ENCODE measurements at places on chromosomes 13 and 19.

DNA sequence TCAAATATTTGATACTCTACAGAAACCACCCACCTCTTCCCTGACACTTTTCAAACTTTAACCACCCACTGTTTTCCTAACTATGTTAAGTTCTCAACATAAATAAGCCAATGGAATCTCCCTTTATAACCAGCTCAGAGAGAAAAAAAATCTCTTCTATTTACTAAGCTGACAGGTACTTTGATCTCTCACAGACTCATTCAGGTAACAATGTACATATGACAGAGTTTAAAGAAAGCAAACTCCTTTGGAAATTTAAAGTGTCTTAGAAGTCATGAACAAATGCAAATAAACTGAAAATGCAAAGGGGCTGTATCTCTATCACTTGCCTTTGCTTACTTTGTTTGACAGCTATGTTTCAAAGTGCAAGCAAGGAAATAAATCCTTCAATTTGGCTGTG is 109.3 kb downstream of the KLF12 start:
- DNase-seq = no peak
- peak overlapping the region; percentile 86 for H3K27ac ChIP-seq
- H3K4me3 ChIP-seq = no peak overlapping the region
- H3K27me3 ChIP-seq = no peaks in the 10 kb centered on the region
- peaks cover 38% of the 10 kb centered on the region for H3K36me3 ChIP-seq
- H3K4me1 ChIP-seq = peaks cover 53% of the 10 kb centered on the region

DNA sequence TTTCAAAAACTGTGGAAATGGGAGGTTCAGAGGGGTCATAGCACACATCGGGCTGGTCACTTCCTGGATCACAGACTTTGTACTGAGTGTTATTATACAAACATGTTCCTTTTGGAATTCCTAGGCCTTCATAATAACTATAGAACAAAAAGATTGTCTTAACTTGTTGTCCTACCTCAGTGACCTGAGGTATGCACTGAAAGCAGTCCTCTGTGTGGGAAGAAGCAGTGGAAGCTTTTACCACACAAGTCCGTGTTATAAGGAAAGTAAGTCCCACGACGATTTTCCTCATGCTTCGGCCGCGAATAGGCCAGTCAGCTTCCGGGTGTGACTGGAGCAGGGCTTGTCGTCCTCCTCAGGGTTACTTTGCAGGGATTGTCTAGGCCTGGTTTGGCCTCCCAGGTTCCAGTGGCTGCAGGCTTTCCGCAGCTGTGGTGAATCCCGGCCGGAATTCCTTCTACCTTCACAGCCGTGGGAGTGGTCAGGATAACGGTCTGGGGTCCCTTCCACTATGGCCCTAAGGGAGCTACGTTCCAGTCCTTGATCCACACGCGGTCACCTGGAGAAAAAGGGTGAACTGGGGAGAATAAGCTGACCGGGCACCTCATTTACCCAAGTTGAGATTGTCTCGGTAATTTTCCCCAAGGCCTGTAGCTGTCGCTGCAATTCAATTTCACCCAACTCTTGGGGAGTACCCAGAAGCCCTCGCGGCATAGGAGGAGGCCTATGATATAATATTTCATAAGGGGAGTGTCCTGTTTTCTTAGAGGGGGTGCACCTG is 16.0 kb downstream of the NAPSA start:
- no peak overlapping the region for H3K4me3 ChIP-seq
- no peak for DNase-seq
- H3K27ac ChIP-seq = no peak overlapping the region
- H3K4me1 ChIP-seq = no peaks in the 10 kb centered on the region

DNA sequence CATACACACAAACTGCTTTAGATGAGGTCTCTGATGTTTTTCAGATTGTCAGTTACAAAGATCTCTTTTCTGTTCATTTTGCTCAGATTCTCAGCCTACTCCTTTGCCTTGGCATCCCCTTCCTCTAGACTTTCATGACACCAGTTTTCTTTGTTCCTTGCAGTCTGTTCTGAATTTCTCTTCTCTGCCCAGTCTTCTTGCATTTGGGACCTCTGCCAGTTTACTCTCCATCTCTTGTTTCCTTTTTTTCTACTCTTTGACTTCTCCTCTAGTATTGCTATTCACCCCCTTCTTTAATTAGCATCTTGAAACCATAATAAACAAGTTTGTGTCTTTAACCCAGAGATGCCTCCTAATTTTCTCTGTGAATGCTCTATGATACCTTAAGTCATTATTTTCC is 26.1 kb downstream of the EDNRB start:
- no peak overlapping the region for H3K27ac ChIP-seq
- H3K27me3 ChIP-seq = no peaks in the 10 kb centered on the region
- DNase-seq = no peak
- H3K4me3 ChIP-seq = no peak overlapping the region
- no peaks in the 10 kb centered on the region for H3K4me1 ChIP-seq
- no peaks in the 10 kb centered on the region for H3K36me3 ChIP-seq

DNA sequence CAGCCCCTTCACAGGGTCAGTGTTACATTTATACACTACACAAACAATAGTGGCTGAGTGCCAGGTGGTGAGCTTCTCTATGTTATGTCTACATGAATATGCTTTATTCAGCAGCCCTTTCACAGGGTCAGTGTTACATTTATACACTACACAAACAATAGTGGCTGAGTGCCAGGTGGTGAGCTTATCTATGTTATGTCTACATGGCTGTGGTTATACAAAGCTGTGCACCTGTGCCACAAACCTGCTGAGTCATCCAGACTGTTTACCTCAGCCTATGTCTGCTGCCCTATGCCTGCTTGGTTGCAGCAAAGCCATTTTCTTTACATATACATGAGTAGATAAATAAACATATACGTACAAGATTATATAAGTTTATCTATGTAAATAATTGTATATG is 76.5 kb downstream of the ZNF726 start:
- H3K36me3 ChIP-seq = no peaks in the 10 kb centered on the region
- DNase-seq = peak; percentile 56
- H3K27me3 ChIP-seq = no peaks in the 10 kb centered on the region
- H3K4me3 ChIP-seq = no peak overlapping the region

DNA sequence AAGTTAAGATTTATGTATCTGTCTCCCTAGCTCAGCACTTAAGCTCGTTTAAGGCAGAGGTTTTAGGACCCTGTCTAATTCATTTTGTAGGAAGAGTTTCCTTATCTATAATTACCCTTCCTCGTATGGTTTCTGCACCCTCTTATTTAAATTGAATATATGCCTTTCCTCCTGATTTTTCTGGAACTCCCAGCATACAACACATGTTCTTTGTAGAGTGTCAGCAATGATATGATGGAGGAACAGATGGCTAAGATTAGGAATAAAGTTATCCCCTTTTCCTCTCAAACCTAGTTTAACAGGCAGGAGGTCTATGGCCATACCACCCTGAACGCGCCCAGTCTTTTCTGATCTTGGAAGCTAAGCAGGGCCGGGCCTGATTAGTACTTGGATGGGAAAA is 359.5 kb downstream of the PCDH17 start:
- no peaks in the 10 kb centered on the region for H3K4me1 ChIP-seq
- DNase-seq = no peak
- H3K36me3 ChIP-seq = no peaks in the 10 kb centered on the region
- no peaks in the 10 kb centered on the region for H3K27me3 ChIP-seq
- H3K27ac ChIP-seq = no peak overlapping the region

- H3K4me1 ChIP-seq = no peaks in the 10 kb centered on the region
- peaks cover 7% of the 10 kb centered on the region for H3K27me3 ChIP-seq
- no peaks in the 10 kb centered on the region for H3K36me3 ChIP-seq
- no peak overlapping the region for H3K27ac ChIP-seq
These were observed 11.3 kb upstream of the POU2F2 start for GRCh38 chr19:42143341-42144234.

GRCh38 chr13:32340914-32341313 is 25.6 kb downstream of the BRCA2 start:
- H3K27ac ChIP-seq = no peak overlapping the region
- peaks cover 35% of the 10 kb centered on the region for H3K36me3 ChIP-seq
- no peak for DNase-seq
- no peak overlapping the region for H3K4me3 ChIP-seq

GRCh38 chr13:60417734-60418133 is 20.7 kb downstream of the TDRD3 start:
- no peak overlapping the region for H3K27ac ChIP-seq
- H3K36me3 ChIP-seq = no peaks in the 10 kb centered on the region
- H3K27me3 ChIP-seq = no peaks in the 10 kb centered on the region
- no peaks in the 10 kb centered on the region for H3K4me1 ChIP-seq
- H3K4me3 ChIP-seq = no peak overlapping the region
- DNase-seq = no peak

DNA sequence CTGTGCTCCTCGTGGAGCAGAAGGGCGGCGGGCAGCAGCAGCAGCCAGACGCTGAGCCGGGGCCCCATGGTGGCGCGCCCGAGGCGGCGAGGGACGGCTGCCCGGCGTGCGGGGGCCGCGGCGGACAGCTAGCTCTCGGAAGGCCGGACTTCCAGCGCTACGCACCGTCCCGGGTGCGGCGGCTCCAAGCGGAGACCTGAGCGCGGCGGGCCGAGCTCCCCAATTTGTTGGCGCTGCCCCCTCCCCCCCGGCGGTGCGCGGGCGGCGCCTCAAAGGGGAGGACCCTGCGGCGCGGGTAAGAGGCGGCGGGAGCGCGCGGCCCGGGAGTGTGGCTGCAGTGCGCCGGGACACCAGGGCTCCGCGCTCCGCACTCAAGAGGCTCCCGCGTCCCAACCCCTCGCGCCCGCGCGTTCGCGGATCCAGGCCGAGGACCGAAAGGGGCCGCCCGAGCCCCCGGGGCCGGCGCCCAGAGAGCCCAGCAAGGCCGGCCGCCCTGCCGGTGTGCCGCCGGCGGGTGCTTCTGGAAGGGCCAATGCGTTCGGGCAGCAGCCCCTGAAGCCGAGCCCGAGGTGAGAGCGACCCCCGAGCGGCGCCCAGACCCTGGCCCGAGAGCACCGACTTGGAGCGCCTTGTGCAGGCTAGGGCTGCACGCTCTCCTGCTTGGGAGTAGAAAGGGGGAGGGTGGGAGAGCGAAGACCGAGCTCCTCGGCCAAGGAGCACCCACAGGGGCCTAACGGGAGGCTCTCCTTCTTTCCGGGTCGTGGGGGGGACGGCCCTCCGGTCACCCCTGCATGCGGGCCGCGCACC is at the start of the genes COL4A1 and COL4A2:
TSS of gene COL4A1 (minus strand) at position 198 of the 807 bp plus-strand sequence. CDS start at position 68, 130 bp downstream.
TSS of gene COL4A2 (plus strand) at position 325 of the 807 bp plus-strand sequence. CDS start 620 bp downstream, outside the sequence.
- peaks cover 51% of the 10 kb centered on the region for H3K27me3 ChIP-seq
- H3K4me1 ChIP-seq = no peaks in the 10 kb centered on the region
- no peak for DNase-seq

GRCh38 chr13:28494778-28495537 is at the start of gene FLT1:
Gene FLT1 (minus strand): TSS chr13:28495128. CDS start chr13:28494843, 285 bp downstream.
- no peak within 1 kb of the TSS for H3K27ac ChIP-seq
- H3K36me3 ChIP-seq = no peaks in the 10 kb centered on the region
- no peak within 1 kb of the TSS for H3K4me3 ChIP-seq
- H3K4me1 ChIP-seq = peaks cover 34% of the 10 kb centered on the region
- peak; percentile 61 for DNase-seq
- peaks cover 5% of the 10 kb centered on the region for H3K27me3 ChIP-seq

DNA sequence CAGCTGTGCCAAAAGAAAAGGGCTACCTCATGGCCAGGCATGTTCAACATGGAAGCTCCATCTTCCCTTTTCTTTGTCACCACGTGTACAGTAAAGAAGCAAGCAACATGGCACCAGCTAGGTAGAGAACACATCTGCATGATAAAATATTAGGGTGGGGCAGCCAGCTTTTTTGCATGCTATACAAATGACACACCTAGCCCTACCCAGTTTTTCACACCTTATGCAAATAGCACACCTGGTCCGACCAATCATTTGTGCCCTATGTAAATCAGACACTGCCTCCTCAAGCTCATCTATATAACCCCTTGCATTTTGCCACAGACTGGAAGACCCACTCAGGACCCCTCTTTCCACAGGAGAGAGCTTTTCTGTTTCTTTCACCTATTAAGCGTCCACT is 85.5 kb downstream of the STOML3 start:
- no peak for DNase-seq
- H3K36me3 ChIP-seq = no peaks in the 10 kb centered on the region
- H3K4me3 ChIP-seq = no peak overlapping the region
- H3K27me3 ChIP-seq = no peaks in the 10 kb centered on the region
- H3K4me1 ChIP-seq = no peaks in the 10 kb centered on the region

DNA sequence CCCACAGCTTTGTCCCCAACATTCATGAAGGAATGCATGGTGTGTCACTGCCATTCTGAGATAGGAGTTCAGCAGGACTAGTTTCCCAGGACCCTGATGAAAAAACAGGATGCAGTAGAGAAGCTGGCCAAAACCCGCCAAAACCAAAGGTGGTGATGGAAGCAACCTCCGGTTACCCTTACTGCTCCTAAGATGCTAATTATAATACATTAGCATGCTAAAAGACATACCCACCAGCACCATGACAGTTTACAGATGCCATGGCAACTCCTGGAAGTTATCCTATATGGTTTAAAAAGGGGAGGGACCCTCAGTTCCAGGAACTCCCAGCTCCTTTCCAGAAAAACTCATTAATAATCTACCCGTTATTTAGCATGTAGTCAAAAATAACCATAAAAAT is 59.9 kb upstream of the KCTD15 start:
- no peak overlapping the region for H3K4me3 ChIP-seq
- no peaks in the 10 kb centered on the region for H3K4me1 ChIP-seq
- no peak overlapping the region for H3K27ac ChIP-seq
- H3K36me3 ChIP-seq = no peaks in the 10 kb centered on the region

DNA sequence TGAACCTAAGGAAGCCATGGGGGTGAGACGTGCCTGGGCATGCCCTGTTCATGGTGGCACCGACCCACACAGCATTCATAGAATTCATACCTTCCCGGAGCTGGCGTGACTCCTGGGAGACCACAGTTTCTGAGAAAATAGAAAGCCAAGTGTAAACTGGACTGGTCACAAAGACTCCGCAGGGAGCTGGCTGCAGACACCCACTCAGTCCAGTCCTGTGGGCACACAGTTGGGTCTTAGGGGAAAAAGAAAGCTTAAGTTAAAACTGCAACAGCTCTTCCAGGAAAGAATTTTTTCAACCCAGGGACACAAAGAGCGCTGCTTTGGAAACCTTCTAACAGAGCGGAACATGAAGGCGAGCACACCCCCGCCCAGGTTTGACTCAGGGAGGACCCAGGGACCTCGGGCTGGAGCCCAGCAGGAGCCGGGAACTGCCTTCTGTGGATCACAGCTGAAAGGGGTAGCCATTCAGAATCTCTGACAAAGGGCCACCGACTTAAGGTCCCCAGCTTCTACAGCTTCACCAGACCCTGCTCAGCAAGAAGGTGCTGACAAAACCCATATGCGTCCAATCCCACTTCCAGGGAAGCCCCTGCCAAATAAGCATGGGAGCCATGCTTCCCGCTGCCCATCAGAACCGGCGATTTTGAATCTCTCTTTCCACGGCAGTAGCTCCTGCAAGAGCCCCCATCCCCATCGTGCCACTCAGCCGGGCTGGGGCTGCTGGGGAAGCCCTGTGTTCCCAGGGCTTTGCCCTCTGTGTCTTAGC is 183.7 kb downstream of the COL4A1 start:
- no peak for DNase-seq
- H3K27me3 ChIP-seq = peaks cover 16% of the 10 kb centered on the region
- H3K4me3 ChIP-seq = no peak overlapping the region
- H3K27ac ChIP-seq = no peak overlapping the region
- H3K36me3 ChIP-seq = no peaks in the 10 kb centered on the region
- H3K4me1 ChIP-seq = no peaks in the 10 kb centered on the region

- H3K36me3 ChIP-seq = no peaks in the 10 kb centered on the region
- DNase-seq = no peak
- no peak overlapping the region for H3K27ac ChIP-seq
These were observed 1229.0 kb downstream of the PCDH9 start for GRCh38 chr13:66001140-66001539.

Measured in DND-41 (cell line).